Activated effector memory CD4-positive, alpha-beta T cell treated with Interleukin-2 at 50 U/mL for 16 hours (primary cell): ENCODE measurements at places on chromosomes 12 and 14.

GRCh38 chr12:108629151-108629550, 4.5 kb downstream of the SELPLG start:
- DNase-seq: no peak

GRCh38 chr12:67331123-67331522, 62.0 kb downstream of the CAND1 start:
- DNase-seq: no peak

GRCh38 chr14:103149351-103150237, 26.3 kb downstream of the TNFAIP2 start:
- no peak for DNase-seq

- no peak for DNase-seq
Measured at GRCh38 chr12:87836190-87836589, 193.0 kb downstream of the C12orf50 start.

GRCh38 chr14:68703093-68703492, 89.8 kb downstream of the ZFP36L1 start:
- no peak for DNase-seq
